ENCODE measurements at places on chromosomes 6 and 20.

GRCh38 chr6:42547407-42548329 is 16.2 kb upstream of the UBR2 start:
- peak; percentile 80 for DNase-seq

- DNase-seq, result no peak
These were observed 28.0 kb downstream of the ARFGEF2 start for GRCh38 chr20:48949304-48950170.

DNA sequence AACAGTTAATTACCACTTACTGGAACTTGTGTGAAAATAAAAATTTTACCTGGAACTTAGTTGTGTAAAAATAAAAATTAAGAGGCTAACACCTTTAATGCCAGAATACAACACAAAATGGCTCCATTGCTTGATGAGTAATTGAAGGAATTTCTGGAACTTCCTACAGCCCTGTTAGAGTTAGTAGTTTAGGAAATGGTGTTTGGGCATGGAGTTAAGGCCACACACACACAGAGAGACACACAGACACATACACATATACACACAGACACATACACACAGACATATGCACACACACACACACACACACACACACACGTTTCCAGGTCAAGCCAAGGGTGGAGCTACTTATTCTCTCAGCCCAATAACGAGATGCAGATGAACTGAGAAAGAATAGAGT is 20.6 kb upstream of the CST3 start:
- DNase-seq, result no peak

DNA sequence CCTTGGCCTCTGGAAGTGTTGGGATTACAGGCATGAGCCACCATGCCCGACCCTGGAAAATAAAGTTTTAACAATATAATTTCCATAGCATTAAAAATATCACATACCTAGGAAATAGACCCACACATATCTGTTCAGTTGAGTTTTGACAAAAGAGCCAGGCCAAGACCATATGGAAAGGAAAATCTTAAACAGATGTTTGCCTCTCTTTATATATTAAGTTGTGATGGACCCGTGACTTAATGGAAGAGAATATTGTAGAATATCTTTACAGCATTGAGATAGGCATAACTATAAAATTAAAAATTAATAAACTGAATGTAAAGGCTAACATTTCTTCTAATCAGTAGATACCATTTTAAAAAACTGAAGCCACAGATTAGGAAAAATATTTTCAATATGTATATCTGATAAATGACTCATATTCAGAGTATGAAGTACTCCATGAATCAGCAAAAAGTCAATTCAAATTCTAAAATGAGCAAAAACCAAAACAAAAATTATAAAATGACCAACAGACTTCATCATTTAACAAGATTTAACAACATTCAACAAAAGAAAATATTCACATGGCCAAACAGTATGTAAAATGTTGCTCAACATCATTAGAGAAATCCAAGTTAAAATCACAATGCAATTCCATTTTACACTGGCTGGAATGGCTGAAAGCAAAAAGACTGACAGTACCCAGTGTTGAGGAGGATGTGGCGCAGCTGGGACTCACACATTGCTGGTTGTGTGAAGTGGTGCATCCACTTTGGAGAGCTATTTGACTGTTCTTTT is 43.3 kb downstream of the GTF2H5 start:
- peak; percentile 56 for DNase-seq

DNA sequence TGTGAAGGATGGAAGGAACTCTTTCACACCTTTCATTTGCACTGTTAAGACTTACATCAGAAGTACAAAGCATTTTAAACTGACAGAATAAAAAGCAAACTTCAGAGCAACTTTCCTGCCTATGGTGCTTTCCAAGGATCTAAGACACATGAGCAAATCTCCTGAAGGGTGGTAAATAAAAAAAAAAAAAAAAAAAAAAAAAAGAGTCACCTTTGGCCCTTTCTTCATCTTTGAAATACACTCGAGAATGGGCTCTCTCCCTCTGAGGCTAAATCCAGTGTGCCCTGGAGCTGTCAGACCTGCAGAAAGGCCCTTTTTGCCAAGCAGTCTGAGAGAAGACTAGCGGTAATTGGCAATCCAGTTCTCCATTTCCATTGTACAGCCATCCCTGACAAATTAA is 1113.8 kb upstream of the FLRT3 start:
- DNase-seq, result no peak

GRCh38 chr6:41100871-41101287 is 28.1 kb downstream of the NFYA start:
- no peak for DNase-seq

GRCh38 chr20:48302844-48303542 is 517.7 kb upstream of the SULF2 start:
- no peak for DNase-seq

DNA sequence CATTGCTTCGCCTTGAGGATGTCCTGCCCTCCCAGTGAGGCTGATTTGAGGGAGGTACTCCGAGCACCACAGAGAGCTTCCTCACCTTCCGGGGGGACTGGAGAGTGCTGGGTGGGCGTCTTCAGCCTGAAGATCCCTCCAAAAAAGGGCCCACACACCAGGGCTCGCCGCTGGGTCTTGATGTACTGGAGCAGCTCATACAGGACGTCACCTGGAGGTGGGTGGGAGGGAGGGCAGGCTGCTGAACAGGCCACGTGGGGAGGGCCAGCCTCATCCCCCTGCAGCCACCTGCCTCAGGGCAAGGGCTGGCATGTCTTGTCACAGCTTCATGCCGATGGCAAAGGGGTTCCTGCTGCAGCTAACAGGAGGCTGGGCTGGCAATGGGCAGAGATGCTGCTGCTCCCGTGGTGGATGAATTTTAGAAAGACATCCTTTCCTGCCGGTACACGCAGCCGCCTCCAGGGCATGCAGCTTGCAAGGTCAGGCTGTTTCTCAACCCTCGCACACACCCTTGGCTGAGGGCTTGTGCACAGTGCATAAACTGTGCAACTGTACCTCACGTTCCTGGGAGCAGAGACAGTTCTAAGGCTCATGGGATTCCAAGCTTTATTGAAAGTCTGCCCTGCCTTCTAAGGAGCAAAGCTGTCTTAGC is 14.0 kb downstream of the ETV7 start:
- DNase-seq, result peak; percentile 32

DNA sequence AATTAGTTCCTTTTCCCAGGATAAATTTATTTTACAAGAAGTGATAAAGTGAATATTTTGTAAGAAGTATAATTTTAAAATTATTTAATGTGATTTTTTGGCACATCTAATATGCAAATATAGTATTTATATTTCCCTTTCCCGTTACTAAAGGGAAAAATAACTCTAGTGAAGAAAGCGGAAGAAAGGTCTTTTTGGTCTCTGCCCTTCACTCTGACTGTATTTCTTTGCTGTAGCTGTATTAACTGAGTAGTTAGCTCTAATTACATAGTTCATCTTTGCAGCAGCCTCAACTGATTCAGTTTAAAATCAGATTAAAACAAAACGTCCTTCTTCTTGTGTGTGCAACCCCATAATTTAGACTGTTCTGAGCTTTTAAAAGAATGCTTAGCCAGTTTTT is 57.4 kb upstream of the RNF144B start:
- DNase-seq, result no peak

DNA sequence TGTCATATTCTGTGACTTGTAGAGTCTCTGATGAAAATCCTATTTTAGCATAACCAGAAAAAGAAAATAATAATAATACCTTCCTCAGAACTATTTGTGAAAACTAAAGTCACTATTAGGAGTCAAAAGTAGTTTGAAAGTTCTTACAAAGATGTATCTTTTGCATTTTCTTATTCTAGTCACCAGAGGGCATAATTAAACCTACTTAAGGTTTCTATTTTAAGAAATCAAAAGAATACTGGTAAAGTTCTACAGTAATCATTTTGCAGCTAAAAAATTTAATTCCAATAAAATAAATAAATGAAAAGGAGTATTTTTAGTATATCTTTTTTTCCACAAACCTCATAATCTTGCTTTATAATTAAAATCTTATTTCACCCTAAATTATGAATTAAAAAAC is 28.0 kb upstream of the MCM9 start:
- no peak for DNase-seq

DNA sequence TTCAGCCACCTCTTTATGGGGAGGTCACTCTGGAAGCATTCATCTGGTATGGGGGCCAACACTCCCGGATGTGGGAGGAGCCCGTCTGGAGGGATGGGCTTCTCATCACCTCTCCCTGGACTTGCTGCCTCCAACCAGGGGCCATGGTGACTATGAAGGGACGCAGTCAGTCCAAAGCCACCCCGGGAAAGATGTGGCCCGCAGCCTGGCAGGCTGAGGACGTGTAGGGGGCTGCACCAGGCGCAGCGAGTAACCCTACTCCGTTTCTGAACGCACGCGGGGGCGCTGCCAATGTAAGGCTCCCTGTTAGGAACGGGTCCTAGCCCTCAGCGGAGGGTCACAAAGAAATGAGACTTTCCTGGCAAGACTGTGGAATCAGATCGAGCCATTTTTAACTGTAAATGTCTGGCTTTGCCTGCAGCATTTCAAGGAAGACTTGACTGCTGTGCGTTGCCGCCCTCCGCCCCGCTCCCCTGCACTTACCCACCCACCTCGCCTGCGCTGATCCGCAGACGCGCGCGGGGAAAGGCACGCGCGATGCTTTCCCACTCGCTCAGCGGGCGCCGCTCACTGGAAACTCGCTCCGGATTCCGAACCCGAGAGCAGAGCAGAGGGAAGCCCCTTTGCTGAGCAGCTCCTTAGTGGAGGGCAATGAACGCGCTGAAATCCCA is 55.1 kb downstream of the IL20RA start:
- DNase-seq, result peak; percentile 7

- peak; percentile 8 for DNase-seq
These were observed 197.1 kb upstream of the RIN2 start for GRCh38 chr20:19560881-19561480.

- no peak for DNase-seq
These were observed 80.7 kb upstream of the EEF1E1 start for GRCh38 chr6:8182902-8183665.

- DNase-seq, result peak; percentile 62
These were observed 497 bp downstream of the ACSS1 start for GRCh38 chr20:25057234-25058050.

DNA sequence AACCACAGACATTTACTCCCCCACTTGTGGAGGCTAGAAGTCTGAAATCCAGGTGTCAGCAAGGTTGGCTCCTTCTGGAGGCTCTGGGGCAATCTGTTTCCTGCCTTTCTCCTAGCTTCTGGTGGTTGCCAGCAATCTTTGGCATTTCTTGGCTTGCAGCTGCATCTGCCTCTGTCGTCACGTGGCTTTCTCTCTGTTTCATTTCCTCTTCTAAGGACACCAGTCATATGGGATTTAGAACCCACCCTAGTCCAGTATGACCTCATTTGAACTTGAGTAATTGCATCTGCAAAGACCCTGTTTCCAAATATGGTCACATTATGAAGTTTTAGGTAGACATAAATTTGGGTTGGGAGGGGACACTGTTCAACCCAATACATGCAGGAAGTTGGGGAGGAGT is 56.2 kb upstream of the EPB41L1 start:
- DNase-seq, result peak; percentile 73

DNA sequence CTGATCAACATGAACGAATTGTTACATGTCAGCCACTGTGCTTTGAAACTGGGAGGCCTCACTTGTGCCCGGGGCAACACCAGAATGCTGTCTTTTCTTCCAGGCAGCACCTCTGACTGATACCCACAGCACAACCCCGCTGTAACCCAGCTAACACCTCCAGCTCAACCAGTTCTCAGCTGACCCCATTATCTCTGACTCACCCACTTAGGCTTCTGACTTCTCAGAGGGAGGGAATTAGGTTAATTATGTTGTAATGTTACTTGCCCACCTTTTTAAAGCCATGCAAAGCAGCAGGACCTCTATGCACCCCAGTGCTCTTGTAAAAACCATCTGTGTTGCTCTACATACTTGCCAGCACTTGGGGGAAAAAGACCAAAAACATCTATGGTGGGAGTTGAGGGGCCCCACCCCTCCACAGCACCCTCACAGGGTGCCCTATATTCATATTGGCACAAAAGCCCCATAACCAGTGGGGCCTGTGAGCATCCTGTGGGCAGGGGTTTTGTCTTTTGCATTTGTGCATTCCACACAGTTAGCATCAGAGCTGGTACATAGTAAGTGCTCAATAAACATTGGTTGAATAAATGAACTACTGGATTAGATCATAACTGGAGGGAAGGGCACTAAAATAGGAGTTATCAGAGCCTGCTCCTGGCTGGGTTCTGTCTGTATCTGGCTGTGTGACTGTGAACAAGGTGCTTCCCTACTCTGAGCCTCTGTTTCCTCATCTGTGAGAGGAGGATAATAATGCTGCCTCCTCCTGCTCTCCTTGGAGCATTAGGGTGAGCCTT is 22.3 kb downstream of the BNIP5 start:
- peak; percentile 33 for DNase-seq

DNA sequence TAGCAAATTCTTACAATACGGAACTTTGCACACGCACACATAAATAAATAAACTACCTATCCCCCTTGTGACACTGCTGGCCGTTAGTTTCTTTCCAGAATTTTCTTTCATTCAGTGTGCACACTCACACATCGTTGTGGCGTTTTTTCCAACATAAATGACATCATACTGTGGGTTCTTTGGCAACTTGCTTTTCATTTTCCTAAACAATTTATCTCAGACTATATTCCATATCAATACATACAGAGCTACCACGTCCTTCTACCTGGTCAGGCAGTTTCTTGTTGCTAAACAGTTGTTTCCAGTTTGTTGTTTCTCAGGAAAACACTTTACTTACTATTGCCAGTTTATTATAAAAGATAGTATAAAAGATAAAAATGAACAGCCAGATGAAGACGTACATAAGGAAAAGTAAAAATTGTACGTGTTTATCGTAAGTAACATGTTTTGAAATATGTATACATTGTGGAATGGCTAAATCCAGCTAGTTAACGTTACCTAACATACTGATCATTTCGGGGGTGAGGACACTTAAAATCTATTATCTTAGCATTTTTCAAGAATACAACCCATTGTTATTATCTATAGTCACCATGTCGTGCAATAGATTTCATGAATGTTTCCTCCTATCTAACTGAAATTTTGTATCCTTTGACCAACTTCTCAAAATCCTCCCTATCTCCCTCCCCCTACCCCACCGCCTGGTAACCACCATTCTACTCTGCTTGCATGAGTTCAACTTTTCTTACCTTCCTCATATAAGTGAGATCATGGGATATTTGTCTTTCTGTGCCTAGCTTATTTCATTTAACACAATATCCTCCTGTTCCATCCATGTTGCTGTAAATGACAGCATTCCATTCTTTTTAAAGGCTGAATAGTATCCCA is 1.2 kb upstream of the TP53RK start:
- no peak for DNase-seq

DNA sequence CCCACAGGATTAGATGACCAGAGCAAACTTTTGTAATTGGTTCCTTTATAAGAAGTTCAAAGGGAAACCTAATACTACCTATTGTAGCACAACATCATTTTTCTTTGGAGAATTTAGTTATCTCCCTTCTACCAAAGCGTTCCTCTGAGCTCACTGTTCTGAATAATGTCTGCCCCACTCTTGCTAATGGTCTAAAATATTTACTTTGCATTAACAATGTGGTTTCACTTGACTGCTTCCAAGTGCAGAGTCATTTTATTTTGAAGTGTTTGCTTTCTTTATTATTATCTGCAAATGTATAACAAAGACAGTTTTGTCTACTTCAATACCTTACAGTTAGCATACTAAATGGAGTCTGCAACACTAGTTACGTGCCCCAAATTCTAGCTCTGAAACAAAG is 15.0 kb downstream of the TRAPPC3L start:
- no peak for DNase-seq

Measured in EL (cell line).